Cardiac septum (tissue), 1 donor: ENCODE measurements at places on chromosomes 1 and 21. TPM values are rescaled to one million over a fixed set of nuclear protein-coding genes. Genes with fewer than 3 reads are reported as not detected.

Gene FCGR3A
- 14.7 TPM for total RNA-seq

Gene FAM72C
- total RNA-seq = not detected

Gene TEDDM1
- not detected for total RNA-seq

Gene HCN3
- 2.2 TPM for total RNA-seq

GRCh38 chr1:151961833-151962232, 31.8 kb downstream of the S100A10 start:
- DNase-seq = no peak

DNA sequence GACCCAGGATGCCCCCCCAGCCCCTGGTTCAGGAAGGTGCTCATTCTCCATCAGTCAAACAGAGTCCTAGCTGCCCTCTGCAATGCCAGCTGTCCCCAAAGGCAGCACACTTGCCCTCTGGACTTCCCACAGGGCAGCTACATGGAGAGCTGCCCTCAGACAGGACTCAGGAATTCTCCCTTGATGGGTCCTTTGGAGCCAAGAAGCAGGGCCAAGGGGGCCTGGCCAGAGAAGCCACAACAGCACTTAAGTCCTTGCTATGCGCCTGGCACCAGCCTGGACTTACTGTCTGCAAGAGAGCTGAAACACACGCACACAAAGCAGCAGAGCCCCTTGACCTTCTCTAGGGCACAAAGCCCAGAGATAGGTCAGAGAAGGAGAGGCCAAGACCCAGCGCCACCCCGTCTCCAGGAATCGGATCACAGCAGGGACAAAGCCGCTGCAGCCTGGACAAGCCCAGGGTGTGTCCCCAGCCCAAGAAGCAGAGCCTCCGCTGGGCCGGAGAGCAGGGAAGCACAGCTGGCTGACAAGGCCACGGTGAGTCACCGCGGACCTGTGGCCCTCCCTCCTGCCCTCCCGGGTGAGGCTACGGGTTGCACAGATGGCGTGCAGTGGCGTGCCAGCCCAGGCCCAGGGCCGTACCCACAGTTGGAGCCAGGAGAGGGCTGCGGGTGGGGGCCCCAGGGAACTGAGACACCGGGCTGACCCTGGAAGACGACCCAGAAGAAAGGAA, 1.7 kb downstream of the WNT9A start:
- DNase-seq = peak; percentile 77

GRCh38 chr1:28509705-28510272, 3.9 kb downstream of the RCC1 start:
- no peak for DNase-seq

DNA sequence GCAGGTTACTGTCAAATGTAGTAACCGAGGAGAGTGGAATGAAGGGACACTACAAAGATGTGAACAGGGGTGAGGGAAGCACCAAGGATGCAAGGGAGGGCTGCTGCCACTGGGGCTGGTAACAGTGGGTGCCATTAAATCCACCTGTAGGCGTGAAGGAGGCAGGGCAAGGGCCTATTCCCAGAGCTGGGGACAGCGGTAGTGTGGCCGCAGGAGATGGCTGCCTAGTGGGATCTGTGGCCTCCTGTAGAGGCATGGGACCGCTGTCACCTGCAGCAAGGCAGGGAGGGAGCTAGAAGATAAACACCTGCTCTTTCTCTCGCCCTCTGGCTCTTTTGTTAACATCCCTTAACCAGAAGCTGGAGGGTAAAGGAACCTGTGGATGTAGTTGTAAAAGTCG, 80.5 kb upstream of the CNIH3 start:
- no peak for DNase-seq

DNA sequence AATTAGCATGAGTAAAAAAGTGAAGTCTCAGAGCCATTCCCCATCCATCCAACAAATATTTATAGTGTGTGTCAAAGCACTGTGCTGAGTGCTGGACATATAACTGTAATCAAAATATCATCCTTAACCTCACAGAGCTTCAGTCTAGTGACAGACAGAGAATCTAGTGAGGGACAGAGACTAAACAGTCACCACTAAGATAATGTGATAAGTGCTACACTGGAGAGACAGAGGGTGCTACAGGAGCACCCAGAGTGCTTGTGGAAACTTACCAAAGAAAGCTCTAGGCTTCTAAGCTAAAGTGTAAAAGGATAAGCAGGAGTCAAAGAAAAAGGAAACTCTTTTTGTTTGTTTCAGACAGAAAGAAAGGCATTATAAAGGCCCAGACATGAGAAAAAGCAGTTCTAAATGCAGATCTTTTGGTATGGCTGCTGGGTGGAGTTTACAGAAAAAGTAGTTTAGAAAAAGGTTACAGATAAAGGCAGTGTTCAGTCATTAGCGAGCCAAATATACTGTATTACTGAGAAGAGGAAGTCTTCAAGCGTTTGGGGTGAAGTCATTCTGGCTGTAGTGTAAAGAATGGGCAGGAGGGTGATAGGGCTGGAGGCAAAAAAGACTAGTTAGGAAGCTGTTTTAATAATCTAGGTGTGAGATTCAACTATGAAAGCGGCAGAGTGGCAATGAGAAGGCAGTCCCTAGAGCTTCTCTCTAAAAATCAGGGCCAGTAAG, 83.8 kb downstream of the SCMH1 start:
- DNase-seq = no peak

- no peak for DNase-seq
Observed at GRCh38 chr21:26813426-26813998, 31.7 kb downstream of the ADAMTS1 start.

- DNase-seq = no peak
Observed at GRCh38 chr1:91173346-91173890, 151.6 kb upstream of the ZNF644 start.

DNA sequence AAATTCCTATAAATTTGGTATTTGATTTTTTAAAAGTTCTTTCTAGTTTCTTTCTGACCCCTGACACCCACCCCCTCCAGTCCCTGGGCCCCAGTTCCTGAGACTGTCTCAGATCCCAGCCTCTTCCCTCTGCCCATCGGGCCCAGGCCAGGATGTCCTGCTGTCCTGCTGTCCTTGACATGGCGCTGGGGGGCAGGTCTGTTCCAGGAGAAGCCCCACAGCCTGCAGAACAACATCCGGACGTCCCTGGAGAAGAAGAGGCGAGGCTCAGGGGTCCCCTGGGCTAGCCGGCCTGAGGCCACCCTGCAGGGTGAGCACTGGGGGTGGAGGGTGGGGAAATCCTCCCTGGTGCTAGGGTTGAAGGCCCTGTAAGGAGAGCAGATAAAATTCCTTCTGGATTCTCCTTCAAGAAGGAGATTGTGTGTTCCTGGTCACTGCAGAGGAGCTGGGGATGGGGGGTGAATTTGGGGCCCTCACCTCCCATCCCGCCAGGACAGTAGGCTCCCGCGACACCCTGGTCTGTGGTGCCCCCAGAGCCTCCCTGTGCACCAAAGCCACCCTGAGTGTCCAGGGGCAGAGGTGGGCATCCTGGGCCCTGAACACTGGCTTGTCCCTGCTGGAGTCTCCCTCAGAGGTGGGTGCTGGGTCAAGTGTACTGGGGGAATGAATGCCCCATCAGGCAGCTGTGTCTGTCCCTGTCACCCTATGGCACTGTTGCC, 45.0 kb downstream of the DISP3 start:
- peak; percentile 70 for DNase-seq

DNA sequence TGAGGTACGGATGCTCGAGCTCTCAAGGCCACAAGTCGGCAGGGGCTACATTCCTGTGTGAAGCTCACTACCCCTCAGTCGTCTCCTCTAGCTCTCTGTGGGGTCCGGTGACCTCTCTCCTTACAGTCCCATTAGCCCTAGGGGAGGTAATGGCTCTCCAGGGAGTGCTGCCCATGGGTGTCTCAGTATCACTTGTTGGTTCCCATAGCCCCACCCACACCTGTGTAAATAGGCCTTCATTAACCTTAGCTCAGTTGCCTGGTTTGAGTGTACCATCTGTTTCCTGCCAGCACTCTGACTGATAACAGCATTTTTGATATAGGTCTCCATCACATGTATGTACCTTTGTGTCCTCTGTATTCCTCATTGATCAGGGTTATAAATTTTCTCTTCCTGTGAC, 133.2 kb upstream of the KCNJ15 start:
- DNase-seq = no peak

GRCh38 chr1:9443913-9444445, 95.3 kb upstream of the SLC25A33 start:
- no peak for DNase-seq

GRCh38 chr1:150102986-150103385, 35.4 kb downstream of the VPS45 start:
- DNase-seq = no peak

- DNase-seq = no peak
Observed at GRCh38 chr1:62989497-62989896, 205.6 kb downstream of the ATG4C start.

- peak; percentile 70 for DNase-seq
Observed at GRCh38 chr21:44766014-44766817, 35.4 kb downstream of the UBE2G2 start.

- DNase-seq = no peak
Observed at GRCh38 chr21:46059195-46059594, 38.7 kb upstream of the COL6A2 start.
